Non-pigmented ciliary epithelial cell (primary cell): ENCODE measurements at places on chromosomes 16 and 17.
A peak's percentile ranks its signal among the peaks of the same experiment; 100 is the strongest.

DNA sequence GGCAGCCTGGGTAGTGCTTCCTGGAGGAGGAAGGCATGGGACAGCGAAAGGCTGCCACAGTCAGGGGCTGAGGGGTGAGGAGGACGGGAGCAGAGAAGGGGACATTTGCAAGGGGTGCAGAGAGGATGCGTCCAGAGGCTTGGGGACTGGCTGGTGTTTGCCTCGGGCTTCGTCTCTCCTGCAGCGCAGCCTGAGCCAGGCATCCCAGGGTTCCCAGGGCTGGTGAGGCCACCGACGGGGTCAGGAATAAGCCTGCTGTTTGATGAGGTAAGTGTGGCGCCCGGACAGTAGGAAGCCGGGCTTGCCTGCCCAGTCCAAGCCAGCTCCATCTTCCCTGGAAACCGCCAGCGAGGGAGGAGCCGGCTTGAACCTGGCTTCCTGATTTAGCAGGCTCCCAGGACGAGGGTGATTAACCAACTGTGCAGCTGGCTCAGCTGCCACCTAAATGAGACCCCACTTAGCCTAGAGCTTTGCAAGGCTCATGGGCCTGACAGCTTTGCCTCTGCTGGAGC lies 47.8 kb downstream of the PITPNM3 start:
- no peak for DNase-seq

GRCh38 chr17:3985846-3986245 lies 21.6 kb upstream of the ATP2A3 start:
- no peak for DNase-seq

GRCh38 chr17:17576772-17577234 lies 14.7 kb downstream of the PEMT start:
- no peak for DNase-seq

DNA sequence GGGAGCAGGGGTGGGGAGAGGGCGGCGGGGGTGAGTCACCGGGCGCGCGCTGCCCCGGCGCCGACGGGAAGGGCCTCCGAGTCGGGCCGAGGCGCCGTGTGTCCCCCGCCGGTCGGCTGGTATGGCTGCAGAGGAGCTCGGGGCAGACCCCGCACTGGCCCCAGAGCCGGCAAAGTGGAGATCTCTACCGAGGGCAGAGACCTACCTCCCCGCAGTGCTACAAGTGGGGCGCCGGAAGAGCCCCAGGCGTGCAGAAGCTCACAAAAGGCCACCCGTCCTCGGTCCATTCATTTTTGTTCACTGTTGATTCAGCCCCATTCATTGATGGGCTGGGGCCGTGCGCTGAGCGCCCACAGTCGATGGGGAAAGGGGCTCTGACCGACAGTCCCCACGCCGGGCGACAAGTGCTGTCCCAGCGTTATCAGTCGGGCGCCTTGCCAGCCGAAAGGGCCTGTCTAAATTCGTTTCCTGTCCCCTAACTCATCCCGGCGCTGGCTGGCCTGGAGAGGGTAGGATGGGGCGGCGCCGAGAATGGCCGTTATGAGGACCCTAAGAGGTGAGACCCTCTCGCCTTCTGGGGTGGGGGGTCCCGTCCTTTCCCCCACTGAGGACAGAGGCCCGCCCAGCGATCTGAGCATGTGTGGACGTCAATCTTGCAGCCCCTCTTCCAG lies 709 bp upstream of the ENO3 start:
- DNase-seq, result no peak

DNA sequence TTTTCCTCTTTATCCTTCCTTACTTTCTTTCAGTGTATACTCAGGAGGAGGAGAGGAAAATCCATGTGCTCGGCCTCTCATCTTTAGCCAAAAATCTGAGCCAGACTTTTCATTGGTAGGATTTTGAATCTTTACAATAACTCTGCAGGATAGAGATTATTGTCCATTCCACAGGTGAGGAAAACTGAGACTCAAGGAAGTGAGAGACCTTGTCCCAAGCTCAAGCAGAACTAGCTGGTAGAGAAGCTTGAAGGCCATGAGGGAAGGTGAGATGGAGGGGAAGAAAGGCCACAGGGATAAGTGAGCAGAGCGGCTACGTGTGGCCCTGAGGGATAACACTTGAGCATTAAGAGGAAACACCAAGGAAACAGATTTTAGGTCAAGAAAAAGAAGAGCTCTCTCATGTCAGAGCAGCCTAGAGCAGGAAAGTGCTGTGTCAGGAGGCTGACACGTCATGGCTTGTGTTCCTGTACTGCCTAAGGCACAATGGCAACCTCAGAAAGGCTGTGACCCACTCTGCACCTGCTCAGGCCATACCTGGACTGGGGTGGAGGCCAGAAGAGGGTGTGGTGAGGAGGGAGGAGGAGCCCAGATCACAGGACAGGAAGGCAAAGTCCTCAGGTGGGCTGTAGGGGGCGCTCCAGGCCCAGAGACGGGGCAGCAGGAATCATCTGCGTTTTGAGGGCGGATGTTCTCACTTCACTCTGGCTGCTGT lies 11.9 kb downstream of the MT4 start:
- DNase-seq, result peak; percentile 4

GRCh38 chr17:79943347-79944241 lies 92.1 kb downstream of the TBC1D16 start:
- no peak for DNase-seq

DNA sequence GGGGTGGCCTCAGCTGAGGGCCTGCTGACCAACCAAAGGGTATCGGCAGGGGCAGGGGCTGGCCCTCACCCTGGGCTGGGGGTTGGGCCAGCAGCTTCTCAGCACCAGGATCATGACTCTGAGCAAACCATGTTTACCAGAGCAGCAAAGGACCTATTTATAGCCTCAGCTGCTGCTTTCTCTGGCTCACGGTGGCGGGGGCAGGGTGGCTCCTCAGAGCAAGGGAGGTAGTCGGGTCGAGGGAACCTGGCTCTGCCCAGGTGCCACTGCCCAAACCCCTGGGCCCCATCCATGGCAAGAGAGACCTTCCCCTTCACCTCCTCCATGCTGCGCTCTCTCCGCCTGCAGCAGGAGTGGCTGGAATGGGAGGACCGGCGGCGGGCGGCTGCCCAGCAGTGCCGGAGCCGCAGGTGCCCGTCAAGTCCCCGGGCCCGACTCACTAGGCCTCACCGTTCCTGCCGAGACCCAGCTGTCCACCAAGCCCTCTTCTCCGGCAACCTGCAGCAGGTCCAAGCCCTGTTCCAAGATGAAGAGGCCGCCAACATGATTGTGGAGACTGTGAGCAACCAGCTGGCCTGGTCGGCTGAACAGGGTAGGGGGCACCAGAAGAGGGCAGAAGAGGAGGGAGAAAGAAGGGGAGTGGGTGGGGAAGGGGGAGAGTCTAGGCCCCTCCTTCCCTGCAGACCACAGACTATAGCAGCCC lies at the start of gene ASB16:
ASB16 (plus strand) TSS at position 206 of the 703 bp plus-strand sequence; CDS start at position 292, 86 bp downstream.
- no peak for DNase-seq

DNA sequence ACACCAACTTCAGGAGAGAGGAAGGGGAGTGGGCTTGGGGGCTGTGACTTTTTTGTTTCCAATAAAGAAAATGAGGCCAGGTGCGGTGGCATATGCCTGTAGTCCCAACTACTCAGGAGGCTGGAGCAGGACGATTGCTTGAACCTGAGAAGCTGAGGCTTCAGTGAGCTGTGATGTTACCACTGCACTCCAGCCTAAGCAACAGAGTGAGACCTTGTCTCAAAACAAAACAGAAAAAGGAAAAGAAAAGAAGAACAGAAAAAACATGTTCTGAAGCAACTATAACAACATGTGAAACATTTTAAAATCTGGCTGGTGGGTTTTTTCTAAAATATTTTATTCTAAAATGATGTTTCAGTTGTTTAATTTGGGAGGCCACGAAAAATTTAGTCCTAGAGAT lies 554.0 kb upstream of the ZFHX3 start:
- DNase-seq, result no peak

GRCh38 chr17:64250233-64250835 lies 12.7 kb downstream of the TEX2 start:
- DNase-seq, result no peak

DNA sequence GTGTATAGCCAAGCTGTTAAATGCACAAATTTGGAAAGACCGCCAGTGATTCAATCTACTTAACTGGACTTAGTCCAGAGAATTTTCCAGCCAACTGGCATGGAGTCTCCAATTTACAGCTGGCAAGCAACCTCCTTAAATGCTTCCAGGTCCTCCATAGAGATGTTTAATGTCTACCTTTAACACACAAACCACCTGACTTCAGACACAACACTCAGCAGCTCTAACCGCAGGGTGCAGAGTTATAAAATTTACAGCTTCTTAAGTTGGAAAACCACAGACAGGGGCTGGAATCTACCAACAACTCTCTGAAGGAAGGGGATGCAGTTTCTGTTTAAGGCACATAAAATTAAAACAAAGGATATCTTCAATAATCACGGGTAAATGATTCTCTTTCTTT lies 106.9 kb downstream of the SYCE1L start:
- DNase-seq, result no peak

DNA sequence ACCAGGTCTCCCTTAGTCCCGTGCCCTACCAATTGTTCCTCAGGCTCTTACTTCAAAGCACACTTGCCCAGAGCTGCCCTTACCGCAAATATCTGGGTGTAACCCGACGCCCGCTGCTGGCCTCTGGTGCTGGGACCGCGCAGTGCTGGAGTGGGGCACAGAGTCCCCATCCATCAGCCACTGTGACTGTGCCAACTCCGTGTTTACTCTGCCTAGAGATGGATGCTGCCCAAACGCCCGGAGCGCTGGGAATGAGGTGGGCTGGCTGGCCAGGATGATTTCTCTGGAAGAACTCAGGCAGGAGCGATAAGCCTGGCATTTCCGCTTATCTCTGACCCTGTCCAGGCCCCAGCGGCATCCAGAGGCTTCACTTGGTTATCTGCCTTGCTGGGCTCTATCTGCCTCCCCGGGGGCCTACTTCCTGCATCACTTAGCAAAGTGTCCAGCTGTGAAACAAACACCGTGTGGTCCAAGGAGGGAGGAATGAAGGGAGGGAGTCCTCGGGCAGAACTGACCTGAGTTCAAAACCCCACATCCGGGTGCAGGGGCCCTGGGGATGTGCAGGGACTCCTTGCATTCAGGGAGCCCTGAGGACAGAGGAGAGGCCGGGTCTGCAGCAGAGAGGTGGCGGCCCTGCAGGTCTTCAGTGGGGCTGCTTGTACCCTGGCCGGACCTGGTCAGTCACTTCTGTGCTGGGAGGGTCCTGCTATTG lies 9.4 kb upstream of the MYLK3 start:
- DNase-seq, result no peak

DNA sequence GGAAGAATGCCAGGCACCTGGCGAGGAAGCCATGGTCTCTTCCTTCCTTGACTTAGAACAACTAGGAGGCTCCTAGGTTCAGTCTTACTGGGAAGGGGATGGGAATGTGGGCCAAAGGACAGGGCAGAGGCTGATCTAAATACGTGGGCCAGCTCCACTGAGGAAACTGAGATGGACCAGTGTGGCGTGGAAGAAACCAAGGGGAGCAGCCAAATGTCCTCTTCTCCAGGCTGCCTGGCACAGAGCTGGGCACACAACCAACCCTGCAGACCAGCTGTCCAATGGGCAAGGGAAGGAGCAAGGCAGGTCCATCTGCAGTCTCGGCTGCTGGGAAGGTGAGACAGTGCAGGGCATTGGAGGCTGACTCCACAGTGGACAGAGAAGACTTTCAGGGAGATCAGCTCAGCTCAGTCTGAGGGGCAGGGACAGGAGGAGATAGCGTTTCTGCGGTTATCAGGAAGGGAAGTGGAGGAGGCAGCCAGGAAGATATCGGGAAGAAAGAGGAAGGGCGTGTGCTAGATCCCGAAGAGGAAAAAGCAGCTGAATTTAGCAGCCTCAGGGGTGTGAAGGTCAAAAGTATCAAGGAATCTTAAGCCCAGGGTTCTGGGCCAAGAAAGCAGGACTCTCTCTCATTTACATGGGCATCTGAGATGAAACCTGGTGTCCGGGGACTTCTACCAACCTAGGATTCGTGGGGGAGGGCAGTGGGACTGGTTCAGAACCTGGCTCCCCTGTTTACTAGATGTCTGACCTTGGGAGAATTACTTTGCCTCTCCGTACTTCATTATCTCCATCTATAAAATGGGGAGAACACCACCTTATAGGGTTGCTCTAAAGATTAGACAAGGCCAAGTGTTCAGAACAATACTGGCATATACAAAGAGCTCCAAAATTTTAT lies 1.8 kb downstream of the KIFC3 start:
- DNase-seq, result no peak

DNA sequence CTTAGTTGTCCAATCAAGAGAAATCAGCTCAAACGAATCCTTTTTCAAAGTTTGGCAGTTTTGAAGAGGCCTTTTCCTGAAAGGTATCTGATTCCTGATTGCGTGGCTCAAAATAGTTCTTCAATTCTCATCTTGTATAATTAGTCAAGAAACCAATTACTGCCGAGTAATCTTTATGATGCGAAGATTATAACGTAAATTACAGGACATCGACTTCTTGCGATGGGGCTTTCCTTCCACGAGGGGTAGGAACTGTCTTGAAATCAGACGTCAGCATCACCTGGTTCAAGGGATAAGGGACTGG lies 644 bp upstream of the ARL2BP start:
- DNase-seq, result no peak

DNA sequence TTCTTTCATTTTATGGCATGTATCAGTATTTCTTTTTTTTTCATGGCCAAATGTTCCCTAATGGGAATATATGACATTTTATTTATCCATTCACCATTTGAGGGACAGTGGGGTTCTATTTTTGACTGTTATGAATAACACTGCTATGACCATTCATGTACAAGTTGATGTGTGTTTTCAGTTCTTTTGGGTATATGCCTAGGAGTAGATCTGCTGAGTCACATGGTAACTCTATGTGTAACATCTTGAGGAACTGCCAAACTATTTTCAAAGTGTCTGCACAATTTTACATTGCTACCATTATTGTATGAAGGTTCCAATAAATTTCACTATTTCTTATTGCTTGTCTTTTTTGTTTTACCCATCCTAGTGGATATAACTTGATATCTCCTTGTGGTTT lies 223.0 kb downstream of the TANC2 start:
- peak; percentile 20 for DNase-seq

GRCh38 chr17:42271006-42271778 lies 5.0 kb downstream of the STAT5B start:
- DNase-seq, result no peak

DNA sequence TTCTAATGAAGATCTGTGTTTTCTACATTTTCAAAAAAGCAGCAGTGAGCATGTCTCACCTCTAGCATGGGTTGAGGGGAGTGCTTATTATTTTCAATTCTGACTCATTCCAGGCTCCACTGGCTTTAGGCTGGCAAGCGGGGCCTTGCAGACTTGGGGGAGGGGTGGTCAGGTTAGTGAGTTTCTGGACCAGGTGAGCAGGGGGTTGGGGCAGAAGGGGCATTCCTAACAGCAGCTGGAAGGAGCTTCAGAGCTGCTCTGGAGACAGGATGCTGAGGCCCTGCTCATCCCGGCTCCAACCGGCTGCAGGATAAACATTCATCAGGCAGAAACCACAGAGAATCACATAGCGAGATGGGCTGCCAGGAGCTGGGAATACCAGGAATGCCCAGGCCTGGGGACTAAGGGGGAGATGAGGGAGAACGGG lies 10.5 kb upstream of the KRT19 start:
- no peak for DNase-seq

- DNase-seq, result no peak
These were observed 78.9 kb downstream of the MPRIP start for GRCh38 chr17:17121162-17121561.
